Aorta (tissue), 5 donors: ENCODE measurements at places on chromosomes 12 and 14.

DNA sequence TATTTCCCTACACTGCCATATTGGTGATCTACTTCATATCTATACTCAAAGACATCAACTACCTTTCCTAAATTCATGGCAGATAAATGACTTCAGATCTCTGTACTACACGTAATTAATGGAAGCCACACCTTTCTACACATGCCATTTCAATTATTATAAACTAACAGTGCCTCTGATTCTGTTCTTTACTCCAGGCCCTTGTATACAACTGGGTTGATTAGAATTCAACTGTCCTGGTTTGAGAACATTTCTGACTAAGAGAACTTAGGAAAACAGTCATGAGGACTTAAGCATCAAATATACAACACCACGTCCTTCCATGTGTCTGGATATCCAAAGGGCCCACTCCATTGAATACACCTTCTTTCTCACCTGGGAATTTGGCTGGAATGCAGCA is 1.8 kb downstream of the ACIN1 start:
- no peaks in the 10 kb centered on the region for H3K27me3 ChIP-seq
- H3K27ac ChIP-seq, result no peak overlapping the region
- no peak overlapping the region for H3K4me3 ChIP-seq
- no peaks in the 10 kb centered on the region for H3K36me3 ChIP-seq

- H3K4me1 ChIP-seq, result no peaks in the 10 kb centered on the region
- H3K27ac ChIP-seq, result no peak overlapping the region
- no peaks in the 10 kb centered on the region for H3K27me3 ChIP-seq
- no peaks in the 10 kb centered on the region for H3K36me3 ChIP-seq
- H3K4me3 ChIP-seq, result no peak overlapping the region
- DNase-seq, result peak; percentile 87
Measured at GRCh38 chr14:100645196-100645981, 58.2 kb upstream of the BEGAIN start.

- no peak for DNase-seq
- no peak overlapping the region for H3K4me3 ChIP-seq
- H3K27me3 ChIP-seq, result no peaks in the 10 kb centered on the region
- no peaks in the 10 kb centered on the region for H3K4me1 ChIP-seq
- no peak overlapping the region for H3K27ac ChIP-seq
Measured at GRCh38 chr14:40340708-40341107, 908.5 kb upstream of the FBXO33 start.

GRCh38 chr14:104174051-104174450 is 35.7 kb downstream of the KIF26A start:
- no peaks in the 10 kb centered on the region for H3K36me3 ChIP-seq
- DNase-seq, result no peak
- H3K4me3 ChIP-seq, result no peak overlapping the region
- no peak overlapping the region for H3K27ac ChIP-seq
- no peaks in the 10 kb centered on the region for H3K4me1 ChIP-seq

DNA sequence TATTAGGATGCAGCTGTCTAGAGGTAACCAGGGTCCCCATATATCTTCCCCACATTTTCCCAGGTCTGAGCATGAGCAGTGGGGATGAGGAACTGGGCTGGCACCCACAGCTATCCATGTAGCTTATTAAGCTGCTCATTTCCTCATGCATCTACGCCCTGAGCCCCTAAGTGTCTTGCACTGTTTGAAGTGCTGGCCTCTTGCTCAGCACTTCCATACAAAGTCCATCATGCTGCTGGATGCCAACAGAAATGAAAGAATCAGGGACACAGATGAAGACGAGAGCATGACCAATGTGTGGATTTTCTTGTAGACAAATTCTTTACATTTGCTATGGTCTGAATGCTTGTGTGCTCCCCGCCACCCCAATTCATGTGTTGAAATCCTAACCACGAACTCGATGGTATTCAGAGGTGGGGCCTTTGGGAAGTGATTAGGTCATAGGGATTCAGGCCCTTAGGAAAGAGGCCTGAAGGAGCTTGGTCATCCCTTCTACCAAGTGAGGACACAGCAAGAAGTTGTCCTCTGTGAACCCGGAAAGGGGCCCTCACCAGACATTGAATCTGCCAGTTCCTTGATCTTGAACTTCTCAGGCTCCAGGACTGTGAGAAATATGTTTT is 54.5 kb downstream of the C12orf75 start:
- DNase-seq, result no peak
- H3K36me3 ChIP-seq, result no peaks in the 10 kb centered on the region
- H3K4me1 ChIP-seq, result no peaks in the 10 kb centered on the region
- H3K27me3 ChIP-seq, result no peaks in the 10 kb centered on the region
- H3K4me3 ChIP-seq, result no peak overlapping the region
